ENCODE measurements at places on chromosomes 5 and 9.

GRCh38 chr5:66813306-66813705 is 217.1 kb downstream of the MAST4 start:
- DNase-seq = no peak

- DNase-seq = no peak
These were observed 44.2 kb downstream of the FAF2 start for GRCh38 chr5:176492431-176492830.

GRCh38 chr5:139795074-139796001 is at the start of gene PSD2:
Gene PSD2, plus strand, starts transcription at chr5:139795808. Its CDS starts 13,633 bp downstream, at chr5:139809441.
- DNase-seq = no peak

DNA sequence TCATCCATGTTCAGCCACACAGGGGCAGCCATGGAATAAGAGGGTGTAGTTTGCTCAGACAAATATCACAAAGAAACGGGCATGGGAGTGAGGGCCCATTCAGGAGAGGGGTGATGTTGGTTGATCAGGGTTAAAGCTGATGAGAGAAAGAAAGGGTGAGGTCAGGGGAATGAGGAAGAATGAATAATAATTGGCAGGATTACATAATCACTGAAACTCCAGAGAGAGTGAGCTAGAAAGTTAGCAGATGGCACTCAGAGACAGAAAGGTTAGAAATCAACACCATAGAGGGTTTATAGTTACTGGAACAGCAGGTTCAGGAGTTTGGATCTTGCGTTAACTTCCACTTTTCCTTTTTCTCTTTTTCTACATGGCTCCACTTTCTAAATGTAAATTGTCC is 113.9 kb downstream of the TAF11L14 start:
- DNase-seq = no peak

- DNase-seq = no peak
These were observed 3.4 kb upstream of the F12 start for GRCh38 chr5:177412603-177413233.

DNA sequence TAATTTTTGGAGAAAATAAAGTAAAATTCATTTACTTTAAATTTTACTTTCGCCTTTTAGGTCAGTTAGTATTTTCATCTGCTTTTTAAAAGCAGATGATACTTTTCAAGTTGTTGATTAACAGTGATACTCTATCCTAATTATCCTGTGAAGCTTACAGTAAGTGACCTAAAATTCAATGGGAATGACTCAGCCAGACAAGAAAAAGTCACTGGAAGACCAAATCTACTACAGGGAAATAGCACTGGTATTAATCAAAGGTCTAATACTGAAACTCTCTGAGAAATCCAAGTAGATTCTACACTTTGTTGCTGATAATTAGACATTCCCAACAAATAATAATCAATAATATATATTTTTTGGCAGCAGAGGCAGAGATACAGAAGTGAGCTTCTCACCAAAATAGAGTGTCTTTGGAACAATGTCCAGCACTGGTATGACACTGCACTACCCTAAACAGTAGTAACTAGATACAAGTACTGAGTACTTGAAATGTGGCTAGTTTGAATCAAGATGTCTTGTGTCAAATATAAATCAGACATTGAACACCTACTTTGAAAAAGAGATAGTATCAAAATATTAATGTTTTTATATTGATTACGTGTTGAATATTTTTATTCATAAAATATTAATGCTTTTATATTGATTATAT is 22.8 kb upstream of the ELL2 start:
- DNase-seq = no peak

GRCh38 chr5:170508036-170508435 is 4.2 kb downstream of the KCNIP1 start:
- no peak for DNase-seq

DNA sequence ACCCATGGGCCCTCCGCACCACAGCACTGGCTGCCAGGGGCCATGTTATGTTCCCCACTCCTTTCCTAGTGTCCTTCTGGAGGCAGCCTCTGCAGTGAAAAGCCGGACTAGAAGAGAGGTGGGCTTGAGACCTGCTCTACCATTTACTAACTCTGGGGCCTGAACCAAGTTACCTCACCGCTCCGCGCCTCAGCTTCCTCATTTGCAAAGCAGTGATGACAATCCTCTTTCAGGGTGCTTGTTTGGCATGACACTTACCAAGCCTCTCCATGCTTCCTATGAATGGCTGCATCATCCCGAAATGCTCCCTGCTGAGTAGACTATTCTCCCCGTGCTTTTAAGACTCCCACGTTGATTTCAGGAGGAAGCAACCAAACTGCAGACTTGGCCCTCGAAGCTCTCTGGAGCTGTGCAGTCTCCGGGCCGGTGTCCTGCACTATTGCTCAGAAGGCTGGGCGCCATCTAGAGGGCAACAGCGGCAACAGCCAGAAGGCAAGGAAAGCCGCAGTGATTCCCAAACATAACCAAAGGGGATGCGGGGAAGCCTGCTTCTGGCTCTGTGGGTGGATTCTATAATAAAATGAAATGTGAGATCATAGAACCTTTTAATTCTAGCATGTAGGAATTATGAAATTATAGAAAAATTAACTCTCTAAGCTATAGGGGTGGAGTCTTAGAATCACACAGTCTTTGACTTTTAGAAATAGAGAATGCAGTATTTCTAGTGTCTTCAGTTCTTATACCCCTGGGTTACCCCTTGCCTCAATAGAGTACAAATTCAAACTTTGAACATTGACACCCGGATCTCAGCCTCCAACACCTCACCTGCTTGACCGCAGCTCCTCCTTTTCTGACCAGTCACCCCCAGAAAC is 599.8 kb upstream of the BRINP1 start:
- DNase-seq = no peak

GRCh38 chr9:116320290-116320689 is 166.7 kb downstream of the PAPPA start:
- DNase-seq = no peak

DNA sequence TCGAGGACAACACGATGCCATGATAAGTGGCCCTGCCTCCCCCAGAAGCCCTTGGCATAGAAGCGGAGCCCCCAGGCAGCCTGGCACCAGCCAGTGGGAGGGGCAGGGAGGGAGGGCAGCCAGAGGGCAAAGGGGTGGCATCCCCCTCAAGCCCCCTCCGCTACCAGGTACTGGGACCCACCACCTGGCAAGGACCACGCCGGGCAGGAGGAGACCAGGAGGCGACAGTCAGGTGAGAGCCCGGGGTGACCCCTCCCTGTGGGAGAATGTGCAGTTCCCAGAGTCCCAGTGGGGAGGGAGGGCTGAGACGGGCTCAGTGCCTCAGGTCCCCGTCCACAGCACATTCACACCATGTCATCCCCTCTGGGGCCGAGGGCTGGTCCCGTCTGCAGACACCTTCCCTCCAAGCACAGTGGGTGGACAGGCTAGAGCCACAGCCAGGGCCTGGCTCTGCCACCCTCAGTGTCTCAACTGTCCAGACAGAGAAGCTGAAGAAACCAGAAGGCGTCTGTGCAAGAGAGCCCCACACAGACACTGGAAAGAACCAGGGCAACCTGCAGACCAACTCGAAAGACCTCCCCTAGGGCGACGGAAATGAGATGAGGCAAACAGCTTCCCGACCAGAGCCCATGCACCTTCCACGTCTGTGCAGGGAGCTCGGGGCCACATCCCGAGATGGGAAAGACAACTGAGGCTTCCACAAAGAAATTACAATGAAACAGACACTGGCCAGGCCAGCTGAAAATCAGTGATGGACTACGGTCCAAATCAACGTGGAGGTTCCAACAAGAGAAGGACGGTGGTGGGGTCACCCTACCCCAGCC is 11.1 kb downstream of the BRD3 start:
- DNase-seq = no peak

GRCh38 chr5:126857472-126858410 is 80.8 kb downstream of the LMNB1 start:
- no peak for DNase-seq

DNA sequence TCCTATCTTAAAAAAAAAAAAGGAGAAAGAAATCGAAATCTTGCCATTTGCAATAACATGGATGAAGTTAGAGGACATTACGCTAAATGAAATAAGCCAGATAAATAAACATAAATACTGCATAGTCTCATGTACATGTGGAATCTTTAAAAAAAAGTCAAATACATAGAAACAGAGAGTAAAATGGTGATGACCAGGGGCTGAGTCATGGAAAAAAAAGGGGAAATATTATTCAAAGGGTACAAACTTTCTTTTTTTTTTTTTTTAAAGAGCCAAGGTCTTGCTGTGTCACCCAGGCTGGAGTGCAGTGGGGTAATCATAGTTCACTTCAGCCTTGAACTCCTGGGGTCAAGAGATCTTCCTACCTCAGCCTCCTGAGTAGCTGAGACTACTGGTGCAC is 310.1 kb downstream of the ZNF608 start:
- no peak for DNase-seq

- no peak for DNase-seq
These were observed 2.1 kb downstream of the NADK2 start for GRCh38 chr5:36239370-36240293.

DNA sequence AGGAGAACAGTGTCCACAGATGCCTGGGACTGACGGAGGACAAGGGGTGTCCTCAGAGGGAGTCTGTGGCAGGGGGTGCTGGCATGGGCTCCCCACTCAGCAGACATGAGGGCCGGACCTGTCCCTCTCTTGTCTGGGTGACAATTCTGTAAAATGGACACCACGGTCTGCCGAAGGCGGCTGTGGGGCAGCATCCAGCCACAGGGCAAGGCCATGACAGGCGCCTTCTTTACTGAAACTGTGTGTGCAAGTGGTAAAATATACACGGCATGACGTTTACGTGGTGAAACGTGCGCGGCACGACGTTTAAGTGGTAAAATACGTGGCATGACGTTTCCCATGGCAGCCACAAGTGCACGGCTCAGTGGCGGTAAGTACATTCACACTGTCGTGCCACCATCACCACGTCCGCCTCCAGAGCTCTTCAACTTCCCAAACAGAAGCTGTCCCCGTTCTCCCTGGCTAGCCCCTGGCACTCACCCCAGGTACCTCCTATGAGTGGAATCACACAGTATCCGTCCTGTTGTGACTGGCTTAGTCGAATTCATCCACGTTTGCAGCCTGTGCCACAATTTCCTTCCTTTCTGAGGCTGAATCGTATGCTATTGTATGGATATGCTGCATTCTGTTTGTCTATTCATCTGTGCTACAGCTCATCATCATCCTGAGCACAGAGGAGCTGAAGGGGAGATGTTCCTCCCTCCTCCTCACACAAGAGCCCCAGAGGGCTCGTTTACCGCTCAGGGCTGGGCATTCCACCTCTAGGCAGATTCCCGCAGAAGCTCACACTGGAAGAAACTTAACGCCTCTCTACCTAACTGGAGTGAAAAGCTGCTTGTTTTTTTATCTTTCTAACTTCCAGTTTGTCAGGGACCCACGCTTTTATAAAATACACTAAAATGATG is 52.5 kb downstream of the COL23A1 start:
- no peak for DNase-seq

DNA sequence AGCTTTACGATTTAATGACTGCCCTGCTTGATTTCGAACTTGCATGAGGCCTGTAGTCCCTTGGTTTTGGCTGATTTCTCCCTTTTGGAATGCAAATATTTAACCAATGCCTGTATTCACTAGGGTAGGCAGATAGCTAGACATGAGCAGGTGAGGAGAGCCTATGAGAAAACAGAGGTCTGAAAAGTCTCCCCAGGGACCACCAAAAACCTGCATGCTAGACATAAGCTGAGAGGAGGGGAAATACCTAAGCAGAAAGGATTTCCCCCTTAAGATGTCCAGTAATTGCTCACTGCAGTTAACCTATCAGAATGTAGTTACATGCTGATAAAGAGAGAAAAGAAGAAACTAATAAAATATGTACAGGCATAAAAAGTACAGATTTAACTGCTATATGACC is 667.4 kb upstream of the SEMA6A start:
- no peak for DNase-seq

DNA sequence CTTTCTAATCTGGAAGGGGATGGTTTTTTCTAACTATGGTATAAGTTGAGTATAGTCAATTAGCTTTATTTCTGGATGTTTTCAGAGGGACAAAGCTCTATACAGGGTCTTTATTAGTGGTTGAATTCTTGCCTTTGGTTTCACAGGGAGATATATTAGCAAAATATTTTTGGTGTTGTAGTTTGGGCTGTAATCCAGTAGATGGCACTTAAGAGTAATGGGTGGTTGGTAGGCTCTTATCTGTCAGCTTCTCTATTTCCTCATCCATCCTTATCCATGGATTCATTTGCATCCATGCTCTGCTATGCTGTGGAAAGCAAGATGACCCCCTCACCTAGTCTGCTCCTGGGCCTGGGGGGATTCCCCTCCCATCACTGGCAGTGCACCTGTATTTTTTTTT is 363.6 kb upstream of the CYLC2 start:
- DNase-seq = no peak

DNA sequence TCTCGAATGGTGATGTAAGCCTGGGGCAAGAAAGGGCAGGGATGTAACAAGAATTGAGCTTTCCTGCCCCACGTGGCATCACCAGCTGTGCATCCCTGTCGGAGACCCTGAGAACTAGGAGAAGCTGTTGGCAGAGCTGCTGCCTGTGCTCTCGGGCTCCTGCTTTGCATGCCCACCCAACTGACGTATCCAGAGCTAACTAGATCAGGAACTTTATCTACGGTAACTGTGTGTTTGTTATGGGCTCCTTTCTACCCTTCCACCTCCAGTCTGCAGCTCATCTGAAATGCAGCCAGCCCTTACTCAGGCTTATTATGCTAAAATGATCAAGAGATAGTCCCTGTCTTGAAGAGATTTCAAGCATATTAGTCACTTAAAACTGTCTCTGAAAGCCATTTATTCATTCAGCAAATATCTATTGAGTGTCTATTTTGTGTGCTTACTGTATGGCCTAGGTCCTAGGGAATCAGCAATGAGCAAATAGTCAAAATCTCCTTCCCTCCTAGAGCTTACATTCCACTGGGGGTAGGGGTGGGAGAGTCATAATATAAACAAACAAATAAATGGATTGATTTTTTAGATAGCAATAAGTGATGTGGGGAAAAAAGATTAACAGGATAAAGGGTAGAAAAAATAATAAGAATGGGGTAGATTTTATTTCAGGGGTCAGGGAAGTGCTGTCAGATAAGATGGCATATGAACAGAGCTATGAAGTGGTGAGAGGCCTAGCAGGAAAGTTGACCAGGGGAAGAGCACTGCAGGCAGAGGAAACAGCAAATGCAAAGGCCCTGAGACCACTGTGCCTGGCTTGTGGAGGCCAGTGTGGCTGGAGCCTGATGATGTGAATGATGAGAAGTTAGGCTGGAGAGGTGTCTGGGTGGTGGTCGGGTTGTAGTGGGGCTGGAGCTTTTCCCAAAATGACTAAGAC is 118.2 kb downstream of the GALNT10 start:
- DNase-seq = no peak

DNA sequence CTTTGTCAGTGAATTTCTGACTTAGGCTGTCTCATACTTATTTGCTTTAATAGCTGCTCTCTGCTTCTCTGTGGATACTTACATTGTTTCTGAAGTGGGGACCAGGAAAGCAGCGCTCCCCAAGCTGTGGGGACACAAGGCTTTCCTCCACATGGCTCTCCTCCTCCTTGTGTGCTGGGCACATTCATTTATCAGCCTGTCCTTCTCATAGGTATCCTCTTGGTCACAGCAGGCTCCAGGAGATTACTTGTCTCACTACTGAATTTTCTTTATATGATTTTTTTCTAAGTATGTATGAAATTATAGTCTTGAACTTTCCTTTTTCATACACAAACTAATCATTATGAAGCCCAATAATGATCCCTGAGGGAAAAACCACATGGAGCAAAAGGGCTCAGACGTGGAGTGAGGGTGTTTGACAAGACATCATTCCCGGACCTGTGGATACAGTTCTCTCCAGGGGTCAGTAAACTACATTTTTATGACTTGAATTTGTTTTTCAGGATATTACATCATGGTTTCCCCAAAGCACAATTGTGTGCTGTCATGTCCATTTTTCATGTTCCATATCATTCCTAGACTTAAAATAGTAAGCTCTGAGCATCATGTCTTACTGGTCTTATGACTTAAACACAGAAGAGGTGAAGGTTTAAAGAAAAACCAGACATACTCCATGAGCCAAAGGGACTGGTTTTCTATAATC is 234.5 kb downstream of the PCSK1 start:
- DNase-seq = no peak
